ENCODE measurements at places on chromosomes 12 and 14. TPM values are rescaled to one million over a fixed set of nuclear protein-coding genes. Genes with fewer than 3 reads are reported as not detected.

GRCh38 chr12:89821896-89822295 is 113.3 kb upstream of the ATP2B1 start:
- no peak for DNase-seq
- no peaks in the 10 kb centered on the region for H3K27me3 ChIP-seq
- no peak overlapping the region for H3K4me3 ChIP-seq
- peaks cover 39% of the 10 kb centered on the region for H3K4me1 ChIP-seq

GRCh38 chr12:9792961-9793617 is 32.4 kb upstream of the CD69 start:
- no peak overlapping the region for H3K4me3 ChIP-seq
- no peaks in the 10 kb centered on the region for H3K4me1 ChIP-seq
- no peaks in the 10 kb centered on the region for H3K36me3 ChIP-seq

- no peaks in the 10 kb centered on the region for H3K36me3 ChIP-seq
- DNase-seq: no peak
- H3K27ac ChIP-seq: no peak overlapping the region
- H3K4me3 ChIP-seq: no peak overlapping the region
- H3K4me1 ChIP-seq: peaks cover 7% of the 10 kb centered on the region
- H3K27me3 ChIP-seq: no peaks in the 10 kb centered on the region
These were observed 108.7 kb downstream of the SLC8A3 start for GRCh38 chr14:70080076-70080475.

DNA sequence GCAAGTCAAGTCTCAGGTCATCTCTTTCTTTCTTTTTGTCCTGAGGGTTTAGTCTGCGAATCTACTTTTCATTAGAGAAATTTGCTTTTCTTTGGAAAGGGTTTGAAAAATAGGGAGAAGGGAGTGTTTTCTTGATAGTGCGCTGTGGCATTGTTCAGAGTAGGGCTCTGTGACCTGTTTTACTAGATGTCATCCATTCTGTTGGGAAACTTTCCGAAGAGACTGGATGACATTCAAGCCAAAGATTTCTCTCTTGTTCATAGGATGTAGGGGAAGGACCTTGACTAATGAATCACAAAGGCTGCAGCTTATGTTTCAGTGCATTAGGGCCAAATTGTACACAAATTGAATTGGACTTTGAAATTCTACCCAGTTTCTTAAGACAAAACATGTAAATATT is 14.7 kb downstream of the DLST start:
- H3K4me1 ChIP-seq: 0 out of 2 replicates have a peak, but pooled peaks cover 2% of the 10 kb centered on the region
- H3K4me3 ChIP-seq: no peak overlapping the region

GRCh38 chr14:21038441-21039422 is 3.4 kb upstream of the RNASE7 start:
- peak; percentile 63 for DNase-seq
- H3K36me3 ChIP-seq: no peaks in the 10 kb centered on the region
- peak overlapping the region; percentile 32 for H3K27ac ChIP-seq
- H3K27me3 ChIP-seq: no peaks in the 10 kb centered on the region
- H3K4me1 ChIP-seq: peaks cover 24% of the 10 kb centered on the region
- no peak overlapping the region for H3K4me3 ChIP-seq

DNA sequence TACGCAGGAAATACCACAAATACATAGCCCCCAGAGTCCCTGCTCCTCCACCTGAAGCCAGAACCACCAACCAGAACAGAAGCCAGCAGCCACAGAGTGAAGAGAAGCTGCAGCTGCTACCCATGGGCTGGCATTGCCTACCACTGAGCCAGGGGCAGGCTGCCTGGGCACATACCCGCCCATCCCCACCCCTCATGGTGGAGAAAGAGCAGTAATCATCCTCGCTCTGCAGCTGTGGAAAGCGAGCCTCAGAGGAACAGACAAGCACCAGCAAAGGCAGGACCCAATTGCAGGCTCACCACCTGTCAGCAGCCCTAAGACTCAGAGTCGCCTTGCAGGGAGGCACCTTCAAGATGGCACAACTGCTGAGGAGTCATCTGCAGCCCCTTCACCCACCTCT is 11.2 kb upstream of the CD9 start:
- H3K36me3 ChIP-seq: no peaks in the 10 kb centered on the region
- H3K4me1 ChIP-seq: peaks cover 13% of the 10 kb centered on the region
- no peak for DNase-seq
- H3K27me3 ChIP-seq: no peaks in the 10 kb centered on the region
- H3K4me3 ChIP-seq: no peak overlapping the region
- no peak overlapping the region for H3K27ac ChIP-seq

DNA sequence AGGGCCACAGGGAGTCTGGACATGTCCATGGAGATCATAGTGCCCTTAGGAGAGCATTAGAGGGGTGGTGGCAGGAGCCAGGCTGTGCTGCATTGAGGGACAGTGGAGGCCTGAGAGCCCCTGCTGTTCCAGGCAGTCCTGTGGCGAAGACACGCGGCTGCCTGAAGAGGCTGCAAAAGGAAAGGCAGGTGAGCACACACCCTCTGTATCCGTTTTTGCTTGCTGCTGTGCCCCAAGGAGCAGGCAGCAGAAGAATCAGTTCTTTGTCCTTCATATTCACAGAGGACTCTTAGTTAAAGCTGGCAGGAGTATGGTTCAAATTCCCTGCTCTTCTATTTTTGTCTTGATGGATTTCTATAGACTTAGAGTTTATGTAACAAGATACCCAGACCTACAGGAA is 4.5 kb downstream of the SLC35E3 start:
- no peaks in the 10 kb centered on the region for H3K27me3 ChIP-seq
- DNase-seq: no peak
- no peaks in the 10 kb centered on the region for H3K4me1 ChIP-seq

GRCh38 chr14:33454707-33455106 is 496.2 kb downstream of the EGLN3 start:
- DNase-seq: no peak
- H3K27me3 ChIP-seq: no peaks in the 10 kb centered on the region
- no peak overlapping the region for H3K4me3 ChIP-seq
- no peak overlapping the region for H3K27ac ChIP-seq
- no peaks in the 10 kb centered on the region for H3K4me1 ChIP-seq

- 0 out of 2 replicates have a peak, but pooled peaks cover 6% of the 10 kb centered on the region for H3K4me1 ChIP-seq
- no peak overlapping the region for H3K4me3 ChIP-seq
- DNase-seq: no peak
- no peaks in the 10 kb centered on the region for H3K27me3 ChIP-seq
- H3K27ac ChIP-seq: no peak overlapping the region
These were observed 46.0 kb upstream of the PLBD1 start for GRCh38 chr12:14613718-14614117.

The MGST1 gene
- total RNA-seq: 122 TPM

- peaks cover 6% of the 10 kb centered on the region for H3K4me1 ChIP-seq
- peaks cover 15% of the 10 kb centered on the region for H3K36me3 ChIP-seq
- DNase-seq: no peak
- no peaks in the 10 kb centered on the region for H3K27me3 ChIP-seq
These were observed 9.8 kb upstream of the PNMA1 start for GRCh38 chr14:73723797-73724661.

GRCh38 chr12:76260390-76260748 is 87.8 kb downstream of the BBS10 start:
- H3K4me3 ChIP-seq: no peak overlapping the region
- H3K4me1 ChIP-seq: no peaks in the 10 kb centered on the region
- no peaks in the 10 kb centered on the region for H3K27me3 ChIP-seq
- no peak overlapping the region for H3K27ac ChIP-seq

The GZMH gene
- not detected for total RNA-seq

- no peaks in the 10 kb centered on the region for H3K36me3 ChIP-seq
- H3K27ac ChIP-seq: no peak overlapping the region
- no peaks in the 10 kb centered on the region for H3K4me1 ChIP-seq
- no peak overlapping the region for H3K4me3 ChIP-seq
- no peaks in the 10 kb centered on the region for H3K27me3 ChIP-seq
- no peak for DNase-seq
These were observed 162.1 kb upstream of the USP15 start for GRCh38 chr12:62098132-62098531.

DNA sequence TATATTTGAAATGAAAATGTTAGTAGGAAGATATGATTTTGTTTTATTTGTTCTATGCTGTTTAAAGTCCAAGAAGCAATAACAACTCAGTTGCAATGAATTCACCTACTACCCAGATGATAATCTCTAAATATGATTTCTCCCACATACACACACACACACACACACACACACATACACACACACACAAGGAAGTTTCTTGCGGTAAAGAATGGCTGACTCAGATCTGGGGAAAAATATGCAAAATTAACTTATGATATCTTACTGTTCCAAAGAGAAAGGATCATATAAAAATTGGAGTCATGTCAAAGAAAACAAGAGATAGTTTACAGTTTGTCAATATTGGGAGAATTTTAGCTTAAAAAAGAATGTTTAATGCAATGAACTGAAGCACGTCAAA is 456.7 kb downstream of the SLC16A7 start:
- DNase-seq: no peak
- no peak overlapping the region for H3K27ac ChIP-seq
- H3K4me1 ChIP-seq: no peaks in the 10 kb centered on the region
- H3K36me3 ChIP-seq: no peaks in the 10 kb centered on the region
- no peaks in the 10 kb centered on the region for H3K27me3 ChIP-seq
- no peak overlapping the region for H3K4me3 ChIP-seq

DNA sequence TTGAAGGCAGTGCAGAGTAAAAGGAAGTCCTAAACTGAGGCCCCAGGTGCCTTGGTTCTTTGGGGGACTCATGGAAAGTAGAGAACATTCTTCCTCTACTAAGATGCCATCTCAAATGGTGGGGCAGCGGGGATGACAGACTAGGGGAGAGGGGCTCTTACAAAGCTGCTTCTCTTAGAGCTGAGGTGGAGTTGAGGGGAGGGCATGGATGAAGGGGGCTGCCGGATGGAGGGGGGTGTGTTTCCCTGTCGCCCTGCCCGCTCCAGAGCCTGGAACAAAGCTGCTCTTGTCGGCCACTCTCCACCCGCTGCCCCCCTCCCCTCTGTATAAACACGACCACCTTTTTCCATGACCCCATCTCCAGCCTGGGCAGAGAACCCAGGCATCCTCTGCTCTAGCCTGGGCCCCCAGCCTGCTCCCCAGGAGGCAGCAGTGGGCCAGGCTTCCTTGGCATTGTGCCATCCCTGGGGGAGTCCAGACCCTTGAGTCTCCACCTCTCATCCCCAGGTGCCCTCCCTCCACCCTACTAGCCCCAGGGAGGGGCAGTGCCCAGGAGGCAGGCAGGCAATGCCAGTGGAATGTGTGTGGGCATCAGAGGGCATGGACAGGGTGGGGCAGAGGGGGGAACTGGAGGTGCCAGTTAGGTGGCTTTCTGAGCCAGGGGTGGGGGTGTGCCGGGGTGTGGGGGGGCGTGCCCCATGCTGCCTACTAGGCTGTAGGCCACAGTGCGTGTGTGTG is 1.7 kb downstream of the RARG start:
- H3K36me3 ChIP-seq: no peaks in the 10 kb centered on the region
- H3K27me3 ChIP-seq: no peaks in the 10 kb centered on the region
- H3K4me1 ChIP-seq: peaks cover 28% of the 10 kb centered on the region
- H3K27ac ChIP-seq: no peak overlapping the region
- H3K4me3 ChIP-seq: no peak overlapping the region
- no peak for DNase-seq

The DIO3 gene
- 0.53 TPM for total RNA-seq

The MYO1H gene
- 0.18 TPM for total RNA-seq

The MUCL1 gene
- total RNA-seq: not detected

The MYL2 gene
- not detected for total RNA-seq

- H3K36me3 ChIP-seq: no peaks in the 10 kb centered on the region
- DNase-seq: no peak
- H3K4me1 ChIP-seq: no peaks in the 10 kb centered on the region
- no peaks in the 10 kb centered on the region for H3K27me3 ChIP-seq
- no peak overlapping the region for H3K27ac ChIP-seq
These were observed 16.6 kb upstream of the CLEC2A start for GRCh38 chr12:9948606-9949296.

DNA sequence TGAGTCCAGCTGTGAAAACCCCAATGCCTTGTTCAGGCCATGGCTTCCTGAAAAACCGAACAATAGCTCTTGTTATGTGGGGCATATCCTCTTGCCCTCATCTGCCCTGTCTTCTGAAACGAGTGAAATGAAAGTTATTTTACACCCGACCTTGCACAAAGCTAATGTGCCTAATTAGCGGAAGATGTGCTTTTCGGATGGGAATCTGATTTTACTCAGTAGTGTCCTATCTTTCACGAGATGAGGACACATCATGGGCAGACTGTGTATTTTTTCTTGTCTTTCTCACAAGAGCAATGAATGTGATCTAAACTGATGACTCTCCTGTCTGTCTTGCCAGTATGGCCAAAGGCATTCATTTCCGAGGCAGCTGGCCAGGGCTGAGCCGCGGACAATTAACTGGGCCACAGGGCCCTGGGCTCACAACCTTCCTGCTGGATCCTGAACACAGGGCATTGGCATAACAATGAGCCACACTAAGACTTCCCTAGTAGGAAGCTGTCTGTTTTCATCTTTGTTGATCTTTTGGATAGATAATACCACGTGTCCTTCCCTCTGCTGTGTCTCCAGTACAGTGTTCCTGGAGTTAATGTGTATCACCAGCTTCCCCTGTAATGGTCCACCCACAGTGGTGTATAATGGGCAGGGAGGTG is 86.0 kb upstream of the HIF1A start:
- H3K4me3 ChIP-seq: no peak overlapping the region
- H3K27ac ChIP-seq: peak overlapping the region; percentile 17
- H3K36me3 ChIP-seq: no peaks in the 10 kb centered on the region
- DNase-seq: no peak
- no peaks in the 10 kb centered on the region for H3K27me3 ChIP-seq

All from Caco-2 (cell line).